Activated CD4-positive, alpha-beta T cell treated with anti-CD3 and anti-CD28 coated beads for 24 hours (primary cell): ENCODE measurements at places on chromosomes 13 and 19.

- DNase-seq = no peak
These were observed 20.6 kb upstream of the WDR18 start for GRCh38 chr19:963486-963951.

GRCh38 chr13:30791354-30792001 is 56.1 kb downstream of the ALOX5AP start:
- no peak for DNase-seq

- DNase-seq = no peak
These were observed 36.8 kb downstream of the VSTM2B start for GRCh38 chr19:29562299-29563297.

DNA sequence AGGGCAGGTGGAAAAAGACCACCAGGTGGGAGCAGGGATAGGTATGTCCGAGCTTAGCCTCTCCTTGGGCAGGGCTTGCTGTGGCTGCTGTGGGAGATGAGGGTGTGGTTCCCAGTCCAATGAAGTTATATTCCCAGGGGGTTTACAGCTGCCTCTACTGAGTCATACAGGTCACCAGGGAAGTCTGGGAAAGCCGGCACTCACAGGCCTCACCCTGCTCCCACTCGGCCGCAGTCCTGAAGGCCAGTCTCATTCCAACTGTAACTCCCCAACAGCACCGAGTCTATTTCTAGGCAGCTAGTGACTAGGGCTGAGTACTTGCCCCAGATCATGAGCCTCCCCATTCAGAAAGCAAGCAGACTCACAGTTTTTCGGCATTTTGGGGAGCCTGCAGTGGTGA is 77.1 kb downstream of the FNDC3A start:
- no peak for DNase-seq

- DNase-seq = no peak
These were observed 227.9 kb upstream of the ARGLU1 start for GRCh38 chr13:106795847-106796246.

- no peak for DNase-seq
These were observed 181.3 kb downstream of the KDM4B start for GRCh38 chr19:5149932-5150901.

GRCh38 chr13:27971236-27971645 is 2.1 kb upstream of the CDX2 start:
- no peak for DNase-seq

GRCh38 chr19:1651568-1652291 is 685 bp downstream of the TCF3 start:
- DNase-seq = no peak

- no peak for DNase-seq
These were observed 2.3 kb downstream of the ITGBL1 start for GRCh38 chr13:101454767-101455166.

GRCh38 chr13:31675440-31675953 is 63.8 kb upstream of the RXFP2 start:
- no peak for DNase-seq
